NCI-H748 treated with DMSO at 0.1 percent for 48 hours (cell line): ENCODE measurements at places on chromosomes 2 and 18.
A peak's percentile ranks its signal among the peaks of the same experiment; 100 is the strongest.

DNA sequence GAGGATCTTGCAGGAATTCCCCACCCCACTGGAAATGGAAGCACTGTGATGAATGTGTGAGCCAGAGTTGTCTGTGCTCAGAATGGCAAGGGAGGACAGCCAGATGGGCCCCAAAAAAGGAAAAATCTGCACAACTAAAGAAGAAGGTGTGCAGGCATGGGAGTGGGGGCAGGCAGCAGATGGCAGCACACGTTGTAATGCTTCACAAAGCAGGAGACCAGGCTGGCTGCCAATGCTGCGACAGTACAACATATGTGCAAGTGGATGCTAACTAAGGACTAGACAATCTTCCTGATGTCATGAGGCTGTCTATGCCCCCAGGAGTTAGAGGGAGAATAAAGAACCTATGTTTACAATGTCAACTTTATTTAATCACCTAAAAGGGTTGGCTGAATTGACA, 27.2 kb downstream of the ST6GAL2 start:
- no peak for DNase-seq

DNA sequence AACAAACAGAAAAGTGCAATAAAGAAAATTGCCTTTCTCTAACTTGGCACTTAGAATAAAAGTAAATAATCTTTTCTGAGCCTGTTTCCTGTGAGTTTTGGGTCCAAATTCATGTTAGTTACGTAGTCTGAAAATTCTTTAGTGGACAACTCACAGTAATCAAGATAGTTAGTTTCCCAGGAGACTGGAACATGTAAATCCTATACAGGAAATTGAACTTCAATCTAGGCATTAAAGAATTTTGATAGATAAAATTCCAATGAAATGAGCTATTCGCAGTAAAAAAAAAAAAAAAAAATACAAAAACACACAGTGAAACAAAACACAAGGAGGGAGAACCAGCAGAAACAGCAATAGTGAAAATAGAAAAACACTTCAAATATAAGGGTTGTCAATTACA, 83.8 kb upstream of the REG3G start:
- no peak for DNase-seq

DNA sequence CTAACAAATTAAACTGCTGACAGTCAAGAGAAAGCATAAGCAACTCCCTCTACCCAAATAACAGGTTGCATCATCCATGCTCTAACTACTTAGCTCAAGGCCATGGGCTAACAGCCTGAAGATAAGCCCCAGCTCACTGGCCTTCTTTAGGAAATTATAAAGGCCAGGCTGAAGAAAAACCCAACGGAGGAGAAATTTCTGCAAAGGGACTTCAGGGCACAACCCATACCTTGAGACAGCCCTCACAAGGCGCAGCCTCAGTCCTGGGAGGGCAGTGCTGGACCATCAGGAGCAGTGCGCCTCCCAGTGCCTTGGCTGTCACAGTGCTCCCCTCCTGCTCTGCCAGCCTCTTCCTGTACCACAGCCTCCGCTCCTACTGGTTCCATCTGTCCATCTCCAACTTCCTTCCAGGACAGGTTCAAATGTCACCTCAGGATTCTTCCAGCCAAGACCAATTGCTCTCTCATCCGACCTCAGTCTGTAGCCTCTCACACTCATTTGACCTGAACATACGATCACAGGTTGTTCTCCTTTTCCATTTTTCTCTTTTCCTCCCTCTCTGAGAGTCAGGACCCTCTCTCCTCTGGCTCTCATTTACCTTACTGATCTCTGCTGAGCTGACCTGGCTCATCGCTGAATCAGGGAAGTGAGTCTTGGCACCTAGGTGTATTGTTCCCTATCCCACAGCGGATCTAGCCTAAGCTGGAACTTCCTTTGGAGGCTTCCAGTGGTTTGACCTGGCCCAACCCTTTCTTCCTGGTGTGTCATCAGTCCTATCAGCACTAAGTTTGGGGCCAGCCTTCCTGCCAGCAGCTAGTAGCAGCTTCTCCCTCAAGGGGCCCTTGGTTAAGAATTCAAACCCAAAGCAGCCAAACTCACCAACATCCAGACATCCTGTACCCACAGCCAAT, 1.9 kb downstream of the MCFD2 start:
- no peak for DNase-seq

DNA sequence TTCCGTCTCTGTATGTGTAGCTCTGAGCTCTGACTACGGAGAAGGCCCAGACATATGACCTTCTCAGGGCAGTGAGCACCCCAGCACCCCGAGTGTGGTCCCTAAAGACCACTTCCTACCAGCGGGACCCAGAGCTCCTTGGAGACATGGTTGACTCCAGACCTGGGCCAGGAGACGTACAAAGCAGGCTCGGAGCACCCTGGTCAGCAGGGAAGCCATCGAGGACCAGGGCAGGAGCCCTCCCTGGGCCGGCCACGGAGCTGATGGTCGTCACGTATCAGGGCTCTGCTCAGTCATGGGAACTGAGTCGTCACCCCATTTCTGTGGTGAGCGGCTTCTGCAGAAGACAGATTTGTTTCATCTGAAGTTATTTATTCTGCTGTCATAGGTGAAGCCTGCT, 12.8 kb upstream of the NEU4 start:
- DNase-seq, result no peak

GRCh38 chr2:161710131-161710915, 86.1 kb downstream of the SLC4A10 start:
- DNase-seq, result no peak

GRCh38 chr2:70643715-70644114, 90.1 kb upstream of the TGFA start:
- DNase-seq, result peak; percentile 10

DNA sequence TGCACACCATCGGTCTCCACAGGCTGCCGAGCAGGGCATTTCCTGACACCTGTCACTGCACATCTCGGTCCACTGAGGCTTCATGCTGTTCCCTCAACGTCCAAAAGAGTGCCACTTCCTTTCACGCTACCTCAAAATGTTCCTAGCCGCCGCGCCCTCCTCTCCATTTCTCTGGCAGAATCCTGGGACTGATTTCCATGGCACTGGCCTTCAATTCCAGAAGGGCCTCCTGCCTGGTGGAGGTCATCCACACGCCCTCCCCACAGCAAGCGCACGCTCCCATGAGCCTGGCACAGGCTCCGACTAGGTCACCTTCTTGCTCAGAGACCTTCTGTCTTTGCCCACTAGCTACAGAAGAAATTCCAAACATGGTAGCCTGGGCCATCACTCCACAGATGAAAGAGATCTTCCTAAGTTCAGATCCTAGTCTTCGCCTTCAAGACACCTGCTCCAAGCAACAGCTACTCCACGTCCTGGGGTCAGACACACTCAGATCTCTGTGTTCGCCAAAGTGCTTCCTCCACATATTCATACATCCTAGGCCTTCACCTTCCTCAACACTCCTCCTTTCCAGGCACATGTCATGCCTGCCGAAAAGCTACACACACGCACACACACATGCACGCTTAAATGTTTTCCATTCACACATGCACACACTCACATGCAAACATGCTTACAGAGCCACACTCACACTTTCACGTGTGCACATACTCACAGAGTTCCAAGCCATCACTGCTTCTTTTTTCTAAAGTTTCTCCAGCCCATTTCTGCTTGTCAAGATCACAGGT, 94.0 kb downstream of the PXDN start:
- DNase-seq, result no peak
